ENCODE measurements at places on chromosomes 13 and 19.

DNA sequence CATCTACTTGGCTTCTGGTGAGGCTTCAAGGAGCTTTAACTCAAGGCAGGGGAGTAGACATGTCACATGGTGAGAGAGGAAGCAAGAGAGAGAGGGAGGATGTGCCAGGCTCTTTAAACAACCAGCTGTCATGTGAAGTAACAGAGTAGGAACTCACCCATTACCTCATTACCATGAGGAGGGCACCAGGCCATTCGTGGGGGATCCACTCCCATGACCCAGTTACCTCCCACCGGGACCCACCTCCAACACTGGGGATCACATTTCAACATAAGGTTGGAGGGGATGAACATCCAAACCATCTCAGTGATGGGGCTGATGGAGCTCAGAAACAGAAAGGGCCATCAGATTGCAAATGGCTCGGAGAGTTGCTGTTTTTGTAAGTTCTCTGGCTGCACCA lies 12.9 kb downstream of the VSTM2B start:
- no peak for DNase-seq

- no peak for DNase-seq
These were observed 13.2 kb downstream of the ATCAY start for GRCh38 chr19:3893509-3894179.

- DNase-seq = no peak
These were observed 180.6 kb downstream of the FOXO1 start for GRCh38 chr13:40485611-40486517.

DNA sequence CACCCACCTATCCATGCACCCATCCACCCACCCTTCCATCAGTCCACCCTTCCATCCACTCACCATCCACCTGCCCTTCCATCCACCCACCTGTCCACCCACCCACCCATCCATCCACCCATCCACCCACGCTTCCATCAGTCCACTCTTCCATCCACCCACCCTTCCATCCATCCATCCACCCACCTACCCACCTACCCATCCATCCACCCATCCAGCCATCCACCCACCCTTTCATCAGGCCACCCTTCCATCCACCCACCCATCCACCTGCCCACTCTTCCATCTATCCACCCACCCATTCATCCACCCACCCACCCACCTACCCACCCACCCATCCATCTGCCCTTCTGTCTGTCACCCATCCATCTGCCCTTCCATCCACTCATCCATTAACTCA lies 17.0 kb downstream of the KLHL26 start:
- no peak for DNase-seq

- DNase-seq = no peak
These were observed 17.6 kb upstream of the RASA3 start for GRCh38 chr13:114149774-114150740.
